ENCODE measurements at places on chromosomes 12 and 14. TPM values are rescaled to one million over a fixed set of nuclear protein-coding genes. Genes with fewer than 3 reads are reported as not detected.

Gene XPOT
- polyA plus RNA-seq = 65.6 TPM

Gene TMEM63C
- polyA plus RNA-seq = 2.1 TPM

Gene SLC6A13
- polyA plus RNA-seq = 50.8 TPM

Gene RNU4-1
- not detected for polyA plus RNA-seq

Gene CAPZA3
- 0.33 TPM for polyA plus RNA-seq

Gene TXNRD1
- 72.2 TPM for polyA plus RNA-seq

Gene ACTR10
- 115 TPM for polyA plus RNA-seq

Gene KLRF2
- not detected for polyA plus RNA-seq

Gene KRT71
- polyA plus RNA-seq = not detected

Gene NELL2
- 25.1 TPM for polyA plus RNA-seq

Gene KRT2
- polyA plus RNA-seq = not detected

Gene POLR3B
- polyA plus RNA-seq = 19.6 TPM

Measured in right renal cortex interstitium (tissue), 3 donors.